Mesendoderm (in vitro differentiated cells): ENCODE measurements at places on chromosomes 5 and 9.

DNA sequence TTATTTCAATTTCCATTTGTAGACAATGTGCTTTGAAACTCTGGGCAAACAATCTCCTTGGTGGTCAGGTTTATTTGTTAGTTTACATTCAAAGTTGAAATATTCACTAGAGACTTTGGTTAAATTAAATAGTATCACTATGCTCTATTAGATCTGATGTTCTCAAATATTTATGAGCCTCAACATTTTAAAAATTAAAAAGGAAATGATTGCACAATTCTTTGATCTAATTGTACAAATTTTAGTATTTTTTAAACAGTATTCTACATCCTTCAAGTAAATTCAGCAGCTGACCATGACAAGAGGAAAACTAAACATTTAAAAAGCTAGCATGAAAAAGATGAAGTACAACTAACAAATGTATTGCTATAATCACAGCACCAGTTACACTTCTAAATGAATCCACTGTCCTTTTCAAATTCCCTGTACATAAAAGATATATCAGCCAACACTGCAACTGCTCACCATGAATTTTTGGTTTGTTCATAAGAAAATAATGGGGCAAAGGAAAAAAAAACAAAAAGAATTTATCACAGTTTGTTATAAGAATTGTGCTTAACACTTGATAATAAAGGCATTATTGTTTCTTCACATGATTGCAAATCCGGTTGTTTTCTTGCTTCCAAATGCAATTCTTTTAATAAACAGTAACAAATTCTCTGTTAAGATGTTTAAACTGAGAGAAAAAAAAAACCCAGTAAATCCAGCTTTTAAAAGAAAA lies 10.7 kb downstream of the SETD9 start:
- no peak for DNase-seq

GRCh38 chr5:55324815-55325418 lies 17.1 kb downstream of the MTREX start:
- DNase-seq = peak; percentile 53

GRCh38 chr5:82320966-82321365 lies 42.8 kb upstream of the RPS23 start:
- peak; percentile 62 for DNase-seq

DNA sequence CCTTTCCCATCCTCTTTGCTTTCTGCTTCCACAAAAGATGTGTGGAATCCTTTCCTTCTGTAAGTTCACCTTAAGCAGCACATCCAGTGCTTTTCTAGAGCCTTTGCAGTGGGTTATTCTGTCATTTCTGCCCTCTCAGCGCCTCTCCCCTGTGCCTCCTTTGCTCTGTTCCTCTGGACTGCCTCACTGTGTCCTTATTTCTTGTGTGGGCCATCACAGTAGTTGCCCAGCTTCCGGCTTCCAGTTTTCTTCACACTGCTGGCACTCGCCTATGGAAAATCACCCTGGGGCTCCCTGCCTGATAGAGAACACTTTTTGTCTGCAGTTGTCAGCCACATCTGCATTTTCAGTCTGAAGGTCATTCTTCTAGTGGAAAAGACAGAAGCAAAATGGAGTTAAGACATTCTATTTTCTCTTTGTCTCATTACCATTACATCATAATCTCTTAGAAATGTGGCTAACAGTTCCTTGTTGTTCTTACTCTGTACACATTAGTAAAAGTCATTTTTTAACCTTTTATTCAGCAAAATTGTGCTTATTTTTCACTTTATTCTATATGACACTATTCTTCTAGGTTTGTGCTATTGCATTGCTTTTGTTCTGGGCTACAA lies 64.1 kb upstream of the ZNF608 start:
- DNase-seq = no peak

DNA sequence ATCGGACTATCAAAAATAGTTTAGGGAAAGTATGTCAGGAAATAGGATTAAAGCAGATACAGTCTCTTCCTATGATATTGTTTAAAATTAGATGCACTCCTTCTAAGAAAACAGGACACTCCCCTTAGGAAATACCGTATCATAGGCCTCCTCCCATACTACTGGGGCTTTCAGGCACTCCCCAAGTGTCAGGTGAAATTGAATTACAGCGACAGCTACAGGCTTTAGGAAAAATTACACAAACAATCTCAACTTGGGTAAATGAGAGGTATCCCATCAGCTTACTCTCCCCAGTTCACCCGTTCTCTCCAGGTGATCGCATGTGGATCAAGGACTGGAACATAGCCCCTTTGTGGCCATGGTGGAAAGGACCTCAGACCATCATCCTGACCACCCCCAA lies 110.4 kb upstream of the EPB41L4A start:
- peak; percentile 64 for DNase-seq

DNA sequence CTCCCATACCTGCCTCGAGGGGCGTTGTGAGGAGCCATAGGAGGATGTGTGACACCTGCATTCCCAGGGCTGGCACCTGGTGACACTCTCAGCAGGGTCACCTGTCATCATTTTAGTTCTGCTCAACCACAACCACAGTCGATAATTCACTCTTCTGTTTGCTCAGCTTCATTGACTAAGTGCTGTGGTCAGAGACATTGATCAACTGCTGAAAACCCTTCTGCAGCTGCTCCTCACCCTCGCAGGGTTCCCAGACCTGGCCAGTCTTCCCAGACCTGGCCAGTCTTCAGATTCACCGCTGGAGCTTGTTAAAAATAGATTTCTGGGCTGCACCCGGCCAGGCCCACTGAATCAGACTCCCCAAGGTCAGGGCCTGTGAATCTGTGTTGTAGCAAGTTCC lies 92.8 kb downstream of the MVB12B start:
- DNase-seq = no peak

- no peak for DNase-seq
These were observed 157.4 kb downstream of the NR3C1 start for GRCh38 chr5:143245929-143246561.

DNA sequence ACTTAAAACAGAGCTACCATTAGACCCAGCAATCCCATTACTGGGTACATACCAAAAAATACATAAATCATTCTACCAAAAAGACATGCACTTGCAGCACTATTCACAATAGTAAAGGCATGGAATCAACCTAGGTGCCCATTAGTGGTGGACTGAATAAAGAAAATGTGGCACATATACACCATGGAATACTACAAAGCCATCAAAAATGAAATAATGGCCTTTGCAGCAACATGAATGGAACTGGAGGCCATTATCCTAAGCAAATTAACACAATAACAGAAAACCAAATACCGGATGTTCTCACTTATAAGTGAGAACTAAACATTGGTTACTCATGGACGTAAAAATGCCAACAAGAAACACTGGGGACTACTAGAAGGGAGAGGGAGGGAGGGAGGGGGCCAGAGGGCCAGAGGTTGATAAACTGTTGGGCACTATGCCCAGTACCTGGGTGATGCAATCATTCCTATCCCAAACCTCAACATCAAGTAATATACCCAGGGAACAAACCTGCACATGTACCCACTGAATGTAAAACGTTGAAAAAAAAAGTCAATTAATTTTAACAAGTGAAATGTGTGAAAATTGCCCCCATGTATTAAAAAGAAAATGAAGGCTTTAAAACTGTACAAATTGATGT lies 24.5 kb upstream of the GPR150 start:
- DNase-seq = no peak

- DNase-seq = peak; percentile 85
These were observed 69.9 kb downstream of the LRSAM1 start for GRCh38 chr9:127520941-127521918.

GRCh38 chr9:34507556-34507955 lies 15.2 kb downstream of the ENHO start:
- DNase-seq = no peak

GRCh38 chr9:115733318-115734110 lies 420.1 kb upstream of the PAPPA start:
- peak; percentile 62 for DNase-seq

DNA sequence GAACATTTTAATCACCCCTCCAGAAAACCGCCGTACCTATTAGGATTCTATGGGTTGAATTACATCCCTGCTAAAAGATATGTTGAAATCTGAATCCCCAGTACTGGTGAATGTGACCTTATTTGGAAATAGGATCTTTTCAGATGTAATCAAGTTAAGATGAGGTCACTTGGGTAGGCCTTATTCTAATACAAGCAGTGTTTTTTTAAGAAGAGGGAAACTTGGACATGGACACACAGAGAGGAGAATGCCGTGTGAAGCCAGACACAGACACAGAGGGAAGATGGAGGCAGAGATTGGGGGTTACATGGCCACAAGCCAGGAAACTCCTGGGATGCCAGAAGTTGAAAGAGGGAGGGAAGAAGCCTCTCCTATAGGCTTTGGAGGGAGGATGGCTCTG lies 183.5 kb downstream of the GNA14 start:
- no peak for DNase-seq

DNA sequence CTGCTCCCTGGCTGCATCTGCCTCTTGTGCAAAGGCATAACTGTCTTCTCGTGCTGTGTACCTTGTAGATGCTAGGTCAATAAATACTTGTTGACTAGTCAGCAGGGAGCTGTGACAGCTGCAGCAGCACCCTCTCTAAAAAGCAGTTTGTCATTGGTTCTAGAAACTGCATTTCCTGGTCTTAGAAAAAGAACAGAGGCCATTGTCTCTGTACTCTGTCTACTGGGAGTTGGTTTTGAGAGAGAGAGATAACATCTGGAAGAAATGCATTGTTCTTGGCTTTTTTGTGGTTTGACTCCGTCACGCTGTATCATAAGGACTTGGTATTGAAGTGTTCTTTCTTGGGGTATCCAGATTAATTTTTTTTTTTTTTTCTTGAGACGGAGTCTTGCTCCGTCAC lies 32.3 kb downstream of the SH3GLB2 start:
- no peak for DNase-seq
